Stimulated activated naive CD8-positive, alpha-beta T cell treated with anti-CD3 and anti-CD28 coated beads, Interleukin-15, Interleukin-2, amounts not matched to agents 100 U/mL and 50 U/mL, for 24 hours (primary cell): ENCODE measurements at places on chromosomes 7 and 10.
A peak's percentile ranks its signal among the peaks of the same experiment; 100 is the strongest.

DNA sequence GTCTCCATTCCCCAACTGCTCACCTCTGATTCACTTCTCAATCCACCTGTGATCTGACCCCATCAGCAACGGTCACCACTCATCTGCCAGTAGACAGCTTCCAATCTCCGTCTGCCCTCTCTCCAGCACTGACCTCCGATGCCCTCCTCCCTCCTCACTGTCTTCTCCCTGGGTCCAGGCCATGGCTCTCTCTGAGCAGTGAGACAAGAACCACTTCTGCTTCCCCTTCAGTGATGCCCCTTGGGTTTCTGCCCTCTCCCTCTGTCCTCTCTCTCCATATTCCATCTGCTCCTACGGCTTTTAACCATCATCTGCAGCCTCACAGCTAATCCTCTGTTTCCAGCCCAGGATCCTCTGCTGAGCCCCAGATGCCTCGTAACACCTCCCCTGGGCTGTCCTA is 55.5 kb upstream of the OPALIN start:
- no peak for DNase-seq

GRCh38 chr7:79347351-79347750 is 106.1 kb downstream of the MAGI2 start:
- DNase-seq: no peak

DNA sequence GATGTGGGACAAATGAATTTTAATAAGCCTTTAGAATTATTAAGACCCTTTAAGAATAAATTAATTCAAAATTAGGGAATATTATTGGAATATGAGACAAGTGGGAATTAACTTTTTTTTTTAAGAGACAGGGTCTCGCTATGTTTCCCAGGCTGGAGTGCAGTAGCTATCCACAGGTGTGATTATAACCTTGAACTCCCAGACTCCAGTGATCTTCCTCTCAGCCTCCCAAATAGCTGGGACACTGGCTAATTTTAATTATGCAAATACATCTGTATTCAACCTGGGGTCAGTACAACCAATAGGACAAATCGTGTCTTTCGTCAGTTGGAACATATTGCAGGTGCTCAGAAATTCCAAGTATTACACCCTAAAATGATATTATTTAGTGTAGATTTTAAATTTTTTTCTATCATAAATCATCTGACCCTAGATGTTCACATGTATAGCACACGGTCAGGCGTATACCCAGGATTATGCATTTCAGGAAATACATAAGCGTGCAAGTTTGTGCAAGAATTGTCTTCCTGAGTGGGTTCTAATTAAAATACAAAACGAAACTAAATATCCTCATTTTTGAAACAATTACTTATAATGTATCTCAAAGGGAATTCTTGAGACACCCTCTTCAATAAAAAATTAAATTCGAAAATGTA is 1.2 kb downstream of the NT5C3A start:
- DNase-seq: no peak

GRCh38 chr7:154743206-154743605 is 259.7 kb downstream of the PAXIP1 start:
- no peak for DNase-seq

DNA sequence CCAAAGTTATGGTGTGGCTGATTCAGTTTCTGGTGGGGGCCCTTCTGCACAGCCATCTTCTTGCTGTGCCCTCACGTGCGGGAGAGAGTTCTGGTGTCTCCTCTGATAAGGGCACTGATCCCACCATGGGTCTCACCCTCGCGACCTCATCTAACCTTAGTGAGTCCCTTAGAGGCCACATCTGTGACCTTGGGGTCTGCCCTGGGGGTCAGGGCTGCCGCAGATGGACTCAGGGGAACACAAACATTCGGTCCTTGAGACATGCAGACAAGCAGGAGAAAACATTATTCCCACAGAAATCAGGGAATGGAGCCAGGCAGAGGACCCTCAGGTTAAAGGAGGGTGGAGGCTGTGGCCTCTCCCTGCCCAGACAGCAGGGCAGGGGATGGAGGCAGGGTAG is 177.9 kb downstream of the DNAJB6 start:
- DNase-seq: no peak

DNA sequence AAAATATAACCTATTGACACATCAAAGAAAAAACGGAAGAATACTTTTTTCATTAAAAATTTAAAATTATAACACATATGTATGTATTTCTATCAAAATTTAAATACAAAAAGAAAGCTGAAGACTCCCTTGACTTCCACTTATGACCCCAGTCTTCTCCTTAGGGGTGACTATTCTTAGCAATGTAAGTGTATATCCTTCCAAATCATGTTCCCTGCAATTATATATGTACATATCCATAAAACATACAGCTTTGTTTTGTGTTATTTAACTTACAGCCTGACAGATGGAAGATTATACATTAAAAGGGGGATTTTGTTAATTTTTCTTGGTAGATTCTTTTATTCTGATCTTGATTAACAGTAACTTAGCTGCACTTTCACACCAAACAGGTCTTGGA is 9.1 kb downstream of the GLUD1 start:
- no peak for DNase-seq

DNA sequence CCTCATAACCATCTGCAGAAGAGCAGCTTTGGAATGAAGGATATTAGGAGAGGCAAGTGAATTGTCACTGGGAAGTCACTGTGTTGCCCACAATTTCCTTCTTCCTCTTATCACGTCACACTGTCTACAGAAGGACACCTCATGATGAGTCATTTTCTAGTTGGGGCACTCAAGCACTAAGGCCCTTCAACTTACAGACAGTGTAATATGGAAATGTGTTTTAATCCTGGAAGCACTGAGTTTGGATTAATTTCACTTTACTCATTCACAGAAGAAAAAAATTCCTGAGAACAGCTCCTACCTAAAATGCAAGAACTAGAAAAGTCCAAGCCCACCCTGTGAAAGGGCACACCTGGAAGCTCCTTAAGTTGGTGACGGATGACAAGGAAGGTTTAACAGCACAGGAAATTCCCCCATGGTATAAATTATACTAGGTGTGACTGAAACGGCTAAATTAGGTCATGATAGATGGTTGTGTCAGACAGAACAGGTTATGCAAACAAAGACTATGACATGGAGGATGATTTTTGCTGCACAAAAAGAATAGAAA is 56.6 kb downstream of the PARD3 start:
- no peak for DNase-seq

DNA sequence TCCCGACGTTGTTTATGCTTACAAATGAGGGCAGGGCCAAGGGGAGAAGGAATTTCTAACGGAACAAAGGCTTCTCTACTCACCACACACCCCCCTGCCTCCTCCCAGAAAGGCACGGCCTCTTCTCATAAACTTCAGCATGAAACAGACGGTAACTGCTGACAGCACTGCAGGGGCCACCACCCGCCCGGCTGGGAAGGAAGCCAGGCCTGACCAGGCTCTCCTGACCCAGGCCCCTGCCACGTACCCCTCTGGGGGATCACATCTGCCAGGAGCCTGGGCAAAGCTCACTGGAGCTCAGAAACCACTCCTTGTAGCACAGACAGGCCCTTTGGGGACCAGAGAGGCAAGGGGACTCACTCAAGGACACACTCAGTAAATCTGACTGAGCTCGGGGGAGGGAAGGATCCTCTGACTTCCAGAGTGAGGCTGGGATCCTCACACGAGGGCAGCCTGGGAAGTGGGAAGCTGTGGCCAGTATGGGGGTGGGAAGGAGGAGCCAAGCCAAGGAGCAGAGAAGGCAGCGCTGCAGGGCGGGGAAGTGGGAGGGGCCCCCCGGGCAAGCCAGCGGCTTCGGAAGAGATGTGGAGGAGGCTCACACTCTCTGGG is 46.1 kb downstream of the ZCCHC24 start:
- no peak for DNase-seq

- DNase-seq: peak; percentile 83
Observed at GRCh38 chr7:2719007-2719406, 31.0 kb downstream of the AMZ1 start.

- no peak for DNase-seq
Observed at GRCh38 chr7:128903621-128904361, 6.7 kb downstream of the KCP start.

DNA sequence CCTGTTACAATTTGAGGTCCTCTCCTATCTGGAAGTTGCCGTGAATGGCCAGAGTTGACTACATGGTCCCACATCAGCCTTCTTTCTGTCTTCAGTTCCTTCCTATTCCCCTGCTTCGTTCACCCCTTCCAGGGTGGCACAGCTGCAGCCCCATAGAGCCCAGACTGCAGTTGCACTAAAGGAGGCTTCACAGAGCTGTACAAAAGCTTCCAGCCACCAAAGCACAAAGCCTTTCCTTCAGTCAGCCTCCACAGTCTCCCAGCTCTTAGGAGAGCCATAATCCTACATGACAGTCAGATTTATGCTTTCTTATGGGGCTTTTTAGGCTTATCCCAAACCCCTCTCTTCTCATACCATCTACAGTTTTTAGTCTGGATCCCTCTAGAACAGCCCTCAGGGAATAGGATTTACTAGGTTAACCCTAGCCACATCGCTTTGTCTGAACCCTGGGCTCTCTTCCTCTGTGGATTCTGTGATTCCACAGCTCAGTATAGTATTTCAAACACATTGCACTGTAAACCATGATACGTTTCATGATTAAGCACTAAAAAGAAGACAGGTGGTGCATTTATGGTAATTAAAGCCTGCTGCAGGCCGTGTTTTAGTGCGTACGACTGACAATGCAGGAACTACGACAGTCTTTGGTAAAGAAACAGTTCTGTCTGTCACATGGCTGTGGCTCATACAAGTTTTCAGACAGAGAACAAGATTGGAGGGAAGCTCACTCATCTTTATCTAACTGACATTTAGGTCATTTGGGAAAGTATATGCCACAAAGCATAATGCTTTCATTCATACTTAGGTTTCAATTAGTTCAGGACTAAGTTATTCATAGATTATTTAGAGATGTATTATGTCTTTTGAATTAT is 208.3 kb upstream of the KMT2E start:
- DNase-seq: no peak

- DNase-seq: no peak
Observed at GRCh38 chr7:26425655-26426054, 134.0 kb downstream of the SNX10 start.

- DNase-seq: no peak
Observed at GRCh38 chr10:32437334-32437733, 8.6 kb upstream of the CCDC7 start.

DNA sequence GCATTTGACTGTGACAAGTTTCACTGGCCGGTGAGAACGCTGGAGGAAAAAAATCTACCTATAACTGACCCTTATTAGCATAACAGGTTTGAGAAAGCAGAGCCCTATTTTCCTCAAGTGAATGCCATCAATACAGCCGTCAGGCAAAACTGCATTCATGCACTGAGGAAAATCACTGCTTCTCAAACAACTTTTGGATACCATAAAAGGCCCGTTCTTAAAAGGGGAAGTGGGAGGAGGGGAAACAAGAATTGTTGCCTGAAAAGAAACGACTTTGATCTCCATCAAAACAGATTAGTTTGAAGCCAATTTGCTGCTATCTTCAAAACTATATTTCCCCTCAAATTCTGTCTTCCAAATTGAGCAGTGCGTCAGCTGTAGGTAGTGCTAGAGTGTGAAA is 670.6 kb downstream of the PCDH15 start:
- no peak for DNase-seq

DNA sequence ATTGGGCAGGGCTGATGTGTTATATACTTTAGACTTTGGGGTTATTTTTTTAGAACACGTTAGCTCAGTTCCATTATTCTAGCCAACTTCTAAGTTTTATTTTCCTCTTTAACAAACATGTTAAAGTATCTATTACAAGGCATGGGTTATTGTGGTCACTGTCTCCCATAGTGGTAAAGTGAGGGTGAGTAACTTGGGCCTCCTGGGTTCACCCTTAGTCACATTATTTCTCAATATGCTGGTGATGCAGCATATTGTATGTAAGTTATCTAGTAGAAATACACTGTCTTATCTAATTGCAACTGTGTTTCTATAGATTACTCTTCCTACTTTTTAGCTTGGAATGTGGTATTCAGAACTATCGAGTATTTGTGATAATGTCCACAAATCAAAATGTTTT is 65.9 kb downstream of the BBS9 start:
- DNase-seq: no peak

DNA sequence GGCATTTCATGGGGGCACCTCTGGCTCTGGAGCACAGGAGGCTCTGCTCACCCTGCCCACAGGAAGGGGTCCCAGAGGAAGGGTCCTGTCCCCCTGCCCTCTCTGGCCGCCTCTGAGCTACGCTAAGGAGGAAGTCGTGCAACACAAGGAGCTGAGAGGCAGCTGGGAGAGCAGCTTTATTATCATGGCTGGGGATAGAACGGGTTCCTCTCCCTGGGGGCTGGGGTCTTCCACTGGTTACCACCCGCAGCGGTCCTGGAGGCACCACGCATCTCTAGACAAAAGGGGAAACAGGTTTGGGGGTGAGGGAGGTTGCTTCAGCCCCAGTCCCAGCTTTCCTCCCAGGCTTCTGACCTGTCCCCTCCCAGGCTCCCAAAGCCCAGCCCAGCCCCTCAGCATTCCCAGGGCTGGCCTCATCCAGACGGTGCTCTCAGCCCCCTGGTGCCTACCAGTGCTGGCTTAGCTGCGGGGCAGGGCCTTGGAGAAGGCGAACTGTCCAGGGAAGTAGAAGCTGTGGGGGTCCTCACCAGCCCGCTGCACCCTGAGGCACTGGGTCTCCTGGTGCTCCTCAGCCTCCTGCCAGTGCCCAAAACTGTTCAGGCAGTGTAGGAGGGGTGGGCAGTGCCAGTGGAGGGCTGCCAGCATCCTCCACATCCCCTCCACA is 3.1 kb downstream of the RARRES2 start:
- no peak for DNase-seq

- no peak for DNase-seq
Observed at GRCh38 chr10:113475381-113475807, 77.5 kb upstream of the HABP2 start.

GRCh38 chr7:124630395-124630794 is 135.2 kb downstream of the GPR37 start:
- DNase-seq: no peak

GRCh38 chr7:42338231-42338915 is 101.4 kb upstream of the GLI3 start:
- no peak for DNase-seq

- no peak for DNase-seq
Observed at GRCh38 chr7:22681312-22681711, 45.7 kb upstream of the IL6 start.

- DNase-seq: no peak
Observed at GRCh38 chr10:73379064-73379748, 20.5 kb upstream of the CFAP70 start.
